GOT3 (cell line): ENCODE measurements at places on chromosomes 5 and 9.

- DNase-seq = no peak
Observed at GRCh38 chr5:601771-602465, 10.2 kb upstream of the CEP72 start.

DNA sequence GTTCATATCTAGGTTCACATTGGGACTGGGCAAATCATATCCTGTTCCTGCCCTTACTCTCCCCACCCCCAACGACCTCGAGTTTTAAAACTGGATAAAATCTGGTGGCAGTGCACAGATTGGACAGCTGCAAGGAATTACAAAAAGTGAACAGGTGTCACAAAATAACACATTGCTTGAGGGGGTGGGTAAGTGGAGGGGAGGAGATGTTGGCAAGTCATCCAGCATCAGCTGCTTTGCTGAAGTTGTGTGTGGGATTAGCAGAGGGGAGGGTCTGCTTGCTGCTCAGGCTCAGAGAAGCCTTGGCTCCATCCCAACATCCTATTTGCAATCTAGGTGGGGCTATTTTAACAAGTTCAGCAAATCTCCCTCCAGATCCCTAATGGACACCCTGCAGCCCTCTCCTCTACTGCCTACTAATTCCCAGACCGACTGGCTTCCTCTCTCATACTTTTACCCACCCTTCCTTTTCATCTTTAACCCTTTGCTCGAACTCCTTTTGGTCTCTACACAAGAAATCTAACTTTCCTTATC lies 39.8 kb upstream of the SLC24A2 start:
- DNase-seq = no peak

DNA sequence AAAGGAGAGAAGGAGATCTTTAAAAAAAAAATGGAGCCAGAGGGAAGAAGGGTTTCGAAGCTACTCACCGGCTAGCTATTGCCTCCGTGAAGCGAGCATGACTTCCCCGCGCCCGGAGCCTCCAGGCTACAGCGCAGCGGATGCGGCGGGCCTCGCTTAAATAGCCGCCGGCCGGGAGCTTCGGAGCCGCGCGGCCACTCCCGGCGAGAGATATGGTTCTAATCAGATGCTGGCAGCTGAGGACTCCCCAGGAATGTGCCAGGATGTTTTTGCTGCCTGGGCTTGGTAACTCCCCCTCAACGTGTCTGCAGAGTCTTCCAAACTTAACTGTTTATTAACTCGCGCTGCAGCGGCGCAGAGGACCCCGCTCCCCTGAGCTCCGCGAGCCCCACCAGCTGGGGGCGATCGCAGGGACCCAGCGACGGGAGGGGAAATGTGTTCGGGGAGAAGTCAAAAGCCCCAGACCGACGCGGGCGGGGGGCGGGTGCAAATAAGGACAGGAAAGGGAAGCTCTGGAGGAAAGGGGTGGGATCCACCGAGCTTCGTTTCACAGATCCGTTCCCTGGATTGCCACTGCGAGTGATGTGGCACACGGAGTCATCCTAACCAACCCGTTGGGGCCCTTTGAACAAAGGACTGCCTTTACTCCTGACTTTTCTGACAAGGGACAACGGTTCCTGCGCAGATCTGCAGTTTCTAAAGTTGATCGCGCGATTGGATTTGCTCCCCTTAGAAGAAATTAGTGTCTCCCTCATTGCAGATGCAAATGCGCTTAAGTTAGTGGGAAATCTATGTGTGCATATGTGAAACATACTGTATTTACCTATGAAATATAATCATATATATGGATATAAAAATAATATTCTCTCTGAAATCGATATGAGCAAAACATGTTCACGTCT lies at the start of gene DAB2:
Gene DAB2, minus strand, starts transcription at position 245 of the 902 bp plus-strand sequence. CDS start 30,660 bp downstream, outside the sequence.
- peak; percentile 82 for DNase-seq

GRCh38 chr5:176527246-176528222 lies 9.7 kb downstream of the RNF44 start:
- no peak for DNase-seq

DNA sequence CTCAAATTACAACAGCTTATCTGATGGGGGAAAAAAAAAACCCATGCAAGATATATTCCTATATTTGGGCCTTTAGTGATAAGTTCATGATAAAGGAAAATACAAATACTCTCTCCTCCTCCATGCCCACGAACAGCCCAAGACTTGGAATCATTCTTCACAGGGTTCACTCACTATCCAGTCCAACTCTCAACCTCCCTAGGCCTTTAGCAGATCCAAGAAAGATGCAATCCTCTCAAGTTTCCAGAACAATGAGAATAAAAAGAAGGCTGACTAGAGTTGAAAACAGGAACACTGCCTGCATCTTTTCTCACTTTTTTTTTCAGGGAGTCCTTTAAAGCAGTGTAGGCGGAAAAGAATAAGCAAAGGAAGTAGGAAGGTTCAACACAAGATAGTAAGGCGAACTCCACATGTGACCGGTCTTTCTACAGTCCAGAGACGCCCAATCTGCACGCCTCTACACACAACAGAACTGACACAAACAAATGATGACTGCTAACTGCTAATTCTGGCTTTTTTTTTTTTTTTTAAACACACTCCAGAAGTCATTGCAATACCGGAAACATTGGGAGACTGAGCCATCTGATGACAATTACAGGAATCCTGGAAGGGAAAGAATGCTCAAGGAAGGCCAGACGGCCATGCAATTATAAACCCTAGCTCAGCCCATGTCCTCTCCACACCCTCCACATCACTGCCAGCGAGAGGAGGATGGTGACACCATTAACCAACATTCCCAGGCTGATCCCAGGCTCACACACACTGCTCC lies 75.4 kb downstream of the BNC2 start:
- DNase-seq = no peak
